ENCODE measurements at places on chromosomes 5 and 9. TPM values are rescaled to one million over a fixed set of nuclear protein-coding genes. Genes with fewer than 3 reads are reported as not detected.

KCNN2 gene
- under 0.01 TPM for total RNA-seq

ANKRD31 gene
- 0.34 TPM for total RNA-seq

SLC6A7 gene
- total RNA-seq, result not detected

STK10 gene
- 9.9 TPM for total RNA-seq

PCDHGB1 gene
- total RNA-seq, result 0.34 TPM

SARDH gene
- not detected for total RNA-seq

PLGRKT gene
- total RNA-seq, result 20.7 TPM

BSPRY gene
- total RNA-seq, result 6.1 TPM

PCDHGA9 gene
- 0.34 TPM for total RNA-seq

DDX4 gene
- under 0.01 TPM for total RNA-seq

INSL4 gene
- total RNA-seq, result not detected

SLC4A9 gene
- 0.07 TPM for total RNA-seq

KCNIP1 gene
- not detected for total RNA-seq

ALDH1A1 gene
- 32.2 TPM for total RNA-seq

IFNK gene
- not detected for total RNA-seq

GRXCR2 gene
- not detected for total RNA-seq

CRB2 gene
- not detected for total RNA-seq

ABLIM3 gene
- total RNA-seq, result 11.3 TPM

FAM153A gene
- under 0.01 TPM for total RNA-seq

LECT2 gene
- not detected for total RNA-seq

BAAT gene
- total RNA-seq, result 0.07 TPM

STPG3 gene
- total RNA-seq, result not detected

HTR4 gene
- total RNA-seq, result not detected

CPLANE1 gene
- total RNA-seq, result 18.3 TPM

CKS2 gene
- 22.9 TPM for total RNA-seq

FRMD3 gene
- total RNA-seq, result 0.43 TPM

INSL6 gene
- total RNA-seq, result not detected

CYSRT1 gene
- 1.6 TPM for total RNA-seq

PRRC1 gene
- 68.2 TPM for total RNA-seq

CARD9 gene
- total RNA-seq, result 1.2 TPM

ZFP2 gene
- total RNA-seq, result 1.0 TPM

FABP6 gene
- total RNA-seq, result 0.64 TPM

CDKN2B-AS1 gene
- total RNA-seq, result 1.9 TPM
